ENCODE measurements at places on chromosomes 2 and 18.

GRCh38 chr2:155021618-155022017, 323.1 kb downstream of the KCNJ3 start:
- peak; percentile 25 for DNase-seq

DNA sequence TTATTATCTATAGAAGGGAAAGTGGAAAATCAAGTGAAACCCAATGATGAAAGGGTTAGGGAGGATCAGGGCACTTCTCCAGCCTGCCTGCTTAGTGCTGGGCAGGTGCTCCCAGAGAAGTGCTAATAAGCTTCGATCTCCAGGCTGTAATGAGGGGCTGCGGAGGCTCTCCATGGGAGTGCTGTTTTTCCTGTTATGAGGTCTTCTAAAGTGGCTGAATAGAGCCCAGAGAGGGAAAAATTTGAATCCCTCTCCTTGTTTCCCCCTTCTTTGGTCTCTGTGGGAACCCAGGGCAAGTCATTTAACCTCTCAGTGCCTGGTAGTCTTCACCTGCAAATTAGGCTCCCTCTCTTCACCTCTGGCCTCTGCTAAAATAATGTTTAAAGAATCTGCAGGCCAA, 351.7 kb upstream of the DCC start:
- DNase-seq: no peak

GRCh38 chr2:45190481-45190942, 181.3 kb upstream of the SIX2 start:
- DNase-seq: no peak

DNA sequence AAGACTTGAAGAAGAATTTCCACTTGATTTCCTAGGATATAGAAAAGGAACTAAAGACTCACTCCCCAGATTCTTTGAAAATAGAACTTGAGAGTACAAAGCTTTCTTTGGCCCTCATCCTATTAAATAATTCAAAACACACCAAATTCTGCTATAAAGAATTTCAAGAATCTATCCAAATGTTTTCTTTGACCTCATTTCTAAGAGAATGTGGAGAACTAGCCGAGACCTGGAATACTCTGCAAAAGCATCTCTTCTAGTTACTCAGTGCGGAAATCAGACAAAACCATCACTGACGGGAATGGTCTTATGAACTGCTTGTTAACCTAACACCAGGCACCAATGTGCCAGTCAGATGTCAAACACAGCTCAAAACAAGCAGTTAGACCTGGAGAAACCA, 44.2 kb upstream of the ARL5A start:
- no peak for DNase-seq

- no peak for DNase-seq
These were observed 89.7 kb upstream of the RNF152 start for GRCh38 chr18:61982475-61982874.

- no peak for DNase-seq
These were observed 21.5 kb upstream of the TMEM87B start for GRCh38 chr2:112033600-112033999.

GRCh38 chr18:43010611-43011010, 104.9 kb downstream of the RIT2 start:
- no peak for DNase-seq

- DNase-seq: no peak
These were observed 7.8 kb downstream of the XDH start for GRCh38 chr2:31406593-31407385.

DNA sequence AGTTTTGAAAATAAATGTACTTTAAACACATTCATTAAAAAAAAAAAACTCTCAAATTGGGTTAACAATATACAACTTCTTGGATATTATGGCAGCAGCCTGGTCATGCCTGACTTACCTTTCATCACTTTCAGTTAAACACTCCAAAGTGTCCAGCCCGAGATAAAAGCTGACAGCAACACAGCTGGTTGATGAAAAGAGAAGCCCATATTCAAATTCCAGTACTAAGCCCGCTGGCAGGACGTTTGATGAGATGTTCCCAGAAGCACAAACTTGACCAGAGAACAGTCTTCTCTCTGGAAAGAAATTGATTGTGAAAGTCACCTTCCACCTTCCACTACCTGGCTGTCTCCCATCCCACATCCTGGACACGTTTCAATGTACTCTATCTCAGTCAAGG, 586.3 kb downstream of the TDRD15 start:
- no peak for DNase-seq

- DNase-seq: no peak
These were observed 87.0 kb downstream of the MTX2 start for GRCh38 chr2:176356251-176356650.

GRCh38 chr18:79182047-79182713, 113.0 kb downstream of the ATP9B start:
- no peak for DNase-seq

DNA sequence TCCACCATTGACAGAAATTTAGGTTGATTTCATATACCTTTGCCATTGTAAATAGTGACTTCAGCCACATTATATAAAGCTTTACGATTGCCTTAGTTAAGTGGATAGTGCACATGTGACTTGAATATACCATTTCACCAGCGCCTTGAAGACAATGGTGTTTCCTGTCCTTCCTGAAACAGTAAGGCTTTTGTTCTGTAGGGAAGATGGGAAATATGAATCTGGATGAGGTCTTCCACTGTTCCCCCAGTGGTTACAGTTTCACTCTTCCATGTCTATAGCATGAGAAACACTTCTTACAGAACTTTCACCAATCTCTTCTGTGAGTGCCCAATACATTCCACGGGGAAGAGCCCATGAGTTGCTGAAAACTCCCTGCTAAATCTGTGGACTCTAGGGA, 240.5 kb downstream of the TRIB2 start:
- no peak for DNase-seq

GRCh38 chr2:165277295-165277694, 38.1 kb downstream of the SCN2A start:
- DNase-seq: no peak

DNA sequence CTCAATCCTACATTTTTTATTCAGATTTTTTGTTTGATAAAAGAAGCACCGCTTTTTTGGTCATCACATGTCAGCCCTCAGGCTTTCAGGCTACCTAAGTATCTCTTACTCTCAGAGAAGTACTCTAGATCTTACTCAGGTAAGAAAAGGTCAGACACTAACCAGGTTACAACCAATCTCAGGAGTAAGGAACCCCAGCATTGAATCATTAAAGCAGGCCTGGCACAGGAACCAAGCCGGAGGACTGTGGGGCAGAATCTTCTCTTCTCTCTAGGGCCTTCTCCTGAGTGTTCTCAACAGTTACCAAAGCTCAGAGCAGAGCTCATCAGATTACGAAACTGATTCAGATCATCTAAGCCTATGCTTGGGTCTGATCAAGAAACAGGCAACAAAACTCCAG, 28.2 kb downstream of the RBMS1 start:
- no peak for DNase-seq

DNA sequence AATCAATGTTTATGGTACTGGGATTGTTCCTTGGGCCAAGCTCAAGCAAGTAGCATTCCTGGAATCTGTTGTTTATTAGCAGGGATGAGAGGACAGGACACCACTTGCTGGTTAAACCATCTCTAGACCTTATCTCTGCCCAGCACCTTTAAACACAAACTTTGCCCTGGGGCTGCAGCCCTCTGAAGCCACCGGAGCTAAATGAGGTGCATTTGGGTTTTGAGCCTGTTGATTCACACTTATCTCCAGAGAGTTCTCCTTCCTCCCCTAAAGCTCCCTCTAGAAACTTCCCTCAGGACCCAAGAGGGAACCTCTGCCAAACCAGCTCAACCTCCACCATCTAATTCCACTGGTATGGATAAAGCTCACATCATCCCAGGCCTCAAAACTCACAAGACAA, 94.8 kb upstream of the EPAS1 start:
- no peak for DNase-seq
